ENCODE measurements at places on chromosomes 4 and X.

DNA sequence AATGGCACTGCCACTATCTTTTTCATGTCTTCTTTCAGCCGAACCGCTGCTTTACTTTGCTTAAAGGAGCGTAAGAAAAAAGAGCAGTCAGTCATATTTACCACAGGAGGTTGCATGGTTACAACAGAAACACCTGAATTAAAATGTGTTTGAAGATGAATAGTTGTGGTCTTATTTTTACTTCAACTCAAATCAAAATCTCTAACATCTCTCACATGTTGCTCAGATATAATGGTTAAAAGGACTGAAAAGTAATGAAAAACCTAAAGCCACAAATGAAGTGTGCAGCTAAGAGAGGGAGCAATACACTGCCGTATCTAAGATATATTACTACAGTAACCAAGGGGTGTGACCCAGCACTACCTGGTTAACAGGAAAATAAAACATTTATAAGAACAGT, 27.4 kb downstream of the FAM13A start:
- no peak for DNase-seq

- peak; percentile 29 for DNase-seq
Observed at GRCh38 chrX:80876877-80877276, 67.2 kb upstream of the BRWD3 start.

DNA sequence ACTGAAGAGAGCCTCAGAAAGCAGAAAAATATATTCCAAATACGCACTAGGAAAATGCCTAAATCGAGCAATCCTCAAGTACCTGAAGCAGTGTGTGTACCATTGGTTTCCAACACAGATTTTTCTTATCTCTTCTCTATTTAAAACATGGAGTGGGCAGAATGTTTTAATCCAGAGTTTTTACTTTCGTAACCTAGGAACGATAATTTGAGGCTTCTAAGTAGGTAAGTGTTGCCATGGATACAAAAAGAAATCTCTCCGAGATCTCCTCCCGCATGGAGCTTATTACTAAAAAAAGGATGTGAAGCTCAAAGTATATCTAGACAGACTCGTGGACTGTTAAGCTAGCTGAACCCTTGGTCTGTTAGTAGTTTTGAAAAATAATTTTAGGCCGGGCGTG, 23.0 kb upstream of the OTUD4 start:
- no peak for DNase-seq

GRCh38 chr4:76200771-76201231, 12.8 kb downstream of the SCARB2 start:
- peak; percentile 88 for DNase-seq

DNA sequence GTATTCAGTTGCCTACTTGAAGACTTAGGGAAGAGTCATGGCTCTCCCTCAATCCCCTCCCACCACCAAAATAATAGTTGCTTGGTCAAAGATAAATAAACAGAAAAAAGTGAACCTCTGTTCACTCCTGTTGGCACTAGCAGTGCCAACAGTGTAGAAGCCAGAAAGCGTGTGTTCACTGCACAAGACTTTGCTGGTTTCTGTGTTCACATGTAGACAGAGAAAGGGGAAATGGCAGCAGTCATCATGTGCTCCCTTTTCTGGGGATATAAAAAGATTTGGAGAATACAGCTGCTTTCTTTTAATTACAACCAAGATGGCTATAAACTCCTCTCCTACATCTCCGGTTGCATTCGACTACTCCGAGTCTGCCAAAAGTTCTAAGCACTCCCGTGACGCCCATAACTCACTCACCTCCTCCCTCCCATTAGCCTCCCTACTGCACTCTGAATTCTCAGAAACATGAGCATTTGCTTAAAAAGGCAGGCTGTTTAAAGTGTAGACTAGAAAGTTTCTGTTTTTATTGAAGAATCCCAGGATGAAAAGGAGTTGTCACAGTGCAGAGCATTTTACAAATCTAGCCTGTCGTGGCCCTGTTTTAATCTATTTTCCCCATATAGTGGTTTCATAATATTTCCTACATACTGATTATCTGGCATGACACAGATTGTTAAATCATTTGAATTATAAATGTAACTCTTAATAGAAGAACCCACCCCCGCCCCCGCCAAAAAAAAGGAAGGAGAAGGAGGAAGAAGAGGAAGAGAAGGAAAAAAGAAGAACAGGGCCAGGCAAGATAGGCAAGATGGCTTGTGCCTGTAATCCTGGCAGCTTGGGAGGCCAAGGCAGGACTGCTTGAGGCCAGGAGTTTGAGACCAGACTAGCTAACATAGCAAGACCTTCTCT, 16.7 kb downstream of the LGI2 start:
- no peak for DNase-seq

GRCh38 chrX:65196758-65197360, 220.6 kb upstream of the ZC4H2 start:
- DNase-seq, result peak; percentile 69

GRCh38 chr4:8321771-8322170, 52.2 kb downstream of the HTRA3 start:
- DNase-seq, result no peak

GRCh38 chr4:176837169-176837895, 44.6 kb upstream of the VEGFC start:
- no peak for DNase-seq

GRCh38 chrX:139202742-139203420, 327.7 kb upstream of the F9 start:
- DNase-seq, result no peak

DNA sequence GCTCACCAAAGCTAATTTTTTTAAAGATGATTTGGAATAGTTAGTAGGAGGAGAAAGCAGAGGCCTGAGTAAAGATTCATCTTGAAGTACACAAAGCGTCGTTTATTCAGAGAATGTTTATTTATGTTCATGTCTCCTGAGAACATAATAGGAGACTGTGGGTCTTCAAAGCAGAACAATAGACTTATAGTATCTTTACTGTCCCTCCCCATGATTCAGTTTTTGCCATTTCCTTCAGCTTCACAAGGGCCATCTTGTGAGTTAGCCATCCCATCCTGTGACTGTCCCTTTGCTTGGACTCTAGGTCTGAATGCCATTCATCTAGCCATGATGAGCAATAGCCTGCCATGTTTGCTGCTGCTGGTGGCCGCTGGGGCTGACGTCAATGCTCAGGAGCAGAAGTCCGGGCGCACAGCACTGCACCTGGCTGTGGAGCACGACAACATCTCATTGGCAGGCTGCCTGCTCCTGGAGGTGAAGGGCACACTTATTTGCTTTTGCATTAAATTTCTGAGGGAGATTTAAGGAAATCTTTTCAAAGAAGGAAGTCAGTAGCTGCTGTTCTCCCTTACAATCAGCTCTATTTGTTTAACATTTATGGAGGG, 105.8 kb downstream of the NFKB1 start:
- DNase-seq, result no peak

GRCh38 chr4:88441696-88442095, 15.2 kb upstream of the HERC5 start:
- DNase-seq, result no peak

GRCh38 chr4:48336146-48336870, 5.0 kb upstream of the SLAIN2 start:
- no peak for DNase-seq

- peak; percentile 52 for DNase-seq
Observed at GRCh38 chr4:2168469-2169319, 73.2 kb downstream of the HAUS3 start.

DNA sequence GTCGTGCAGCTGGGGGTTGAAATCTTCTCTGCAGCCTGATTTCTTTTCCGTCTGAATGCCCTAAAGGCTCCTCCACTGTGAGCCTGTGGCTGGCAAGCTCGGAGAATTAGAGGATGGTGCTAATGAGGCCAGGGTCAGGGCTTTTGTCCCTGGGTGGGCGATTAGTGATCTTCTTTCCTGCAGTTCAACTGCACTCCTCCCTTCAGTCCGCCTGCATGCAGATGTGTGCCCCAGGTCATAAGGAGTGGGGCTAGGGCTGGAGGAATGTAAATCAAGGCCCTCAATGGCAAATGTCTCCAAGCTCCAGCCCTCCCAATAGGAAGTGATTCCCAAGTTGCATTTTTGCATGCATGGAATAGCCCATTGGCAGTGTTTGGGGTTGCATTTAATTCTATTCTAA, 405.0 kb downstream of the AFF2 start:
- DNase-seq, result no peak

DNA sequence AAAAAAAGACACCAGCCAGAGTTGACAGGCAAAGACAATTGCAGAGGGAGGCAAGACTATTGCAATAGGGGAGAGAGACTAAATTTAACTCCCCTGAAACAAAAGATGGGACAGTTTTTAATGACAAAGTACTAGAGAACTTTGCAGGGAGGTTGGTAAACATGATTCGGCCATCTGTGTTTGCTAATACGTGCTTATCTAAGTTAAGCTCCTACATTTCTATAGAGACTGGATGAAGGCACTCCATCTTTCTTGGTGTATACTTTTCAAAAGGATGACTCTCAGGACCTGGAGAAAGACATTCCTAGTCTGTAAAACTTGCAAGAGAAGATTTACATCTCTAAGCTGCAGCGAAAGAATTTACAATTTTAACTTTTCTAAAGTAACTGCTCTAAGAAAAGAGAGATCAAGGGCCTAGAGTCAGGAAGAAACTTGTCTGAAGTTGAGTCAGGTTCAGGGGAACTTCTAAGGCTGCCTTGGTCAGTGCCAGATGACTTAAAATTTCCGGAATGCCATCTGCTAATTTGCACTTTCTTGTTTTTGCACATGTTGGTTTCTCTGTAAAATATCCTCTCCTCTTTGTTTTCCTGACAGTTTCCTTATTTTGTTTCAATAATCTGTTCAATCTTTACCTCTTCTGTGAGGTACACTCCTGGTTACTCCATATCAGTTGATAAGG, 10.6 kb downstream of the ADAM29 start:
- no peak for DNase-seq

- DNase-seq, result no peak
Observed at GRCh38 chrX:124242131-124242530, 90.3 kb upstream of the TEX13D start.

GRCh38 chrX:38999967-39000745, 198.9 kb downstream of the MID1IP1 start:
- no peak for DNase-seq

- no peak for DNase-seq
Observed at GRCh38 chr4:173009129-173009823, 159.3 kb upstream of the GALNT7 start.

GRCh38 chr4:11503166-11503565, 74.5 kb upstream of the HS3ST1 start:
- DNase-seq, result no peak

DNA sequence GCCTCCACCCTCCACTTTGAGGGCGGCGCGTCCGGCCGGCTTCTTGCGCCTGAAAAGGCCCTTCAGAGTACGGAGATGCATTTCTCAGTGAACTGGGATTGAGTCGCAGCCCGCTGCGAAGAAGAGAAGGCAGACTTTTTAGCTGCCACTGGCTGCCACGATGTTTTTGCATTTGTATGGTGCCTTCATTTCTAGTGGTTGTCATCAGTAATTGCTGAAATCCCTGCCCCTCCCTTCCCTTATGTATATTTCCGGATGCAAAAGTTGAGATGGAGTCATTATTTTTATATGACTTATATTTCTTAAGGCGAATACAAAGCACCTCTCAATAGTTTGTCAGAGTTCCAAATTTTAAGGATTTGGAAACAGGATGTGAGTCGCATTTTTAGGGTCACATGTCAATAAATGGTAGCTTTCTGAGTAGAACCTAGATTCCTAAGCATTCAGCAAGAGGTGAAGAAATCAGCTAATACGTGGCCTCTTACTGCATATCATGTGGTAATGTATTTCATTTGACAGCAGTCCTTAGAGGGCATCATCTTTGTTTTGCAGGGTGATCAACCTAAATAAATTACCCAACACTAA, 658 bp downstream of the ATP6AP2 start:
- peak; percentile 6 for DNase-seq

DNA sequence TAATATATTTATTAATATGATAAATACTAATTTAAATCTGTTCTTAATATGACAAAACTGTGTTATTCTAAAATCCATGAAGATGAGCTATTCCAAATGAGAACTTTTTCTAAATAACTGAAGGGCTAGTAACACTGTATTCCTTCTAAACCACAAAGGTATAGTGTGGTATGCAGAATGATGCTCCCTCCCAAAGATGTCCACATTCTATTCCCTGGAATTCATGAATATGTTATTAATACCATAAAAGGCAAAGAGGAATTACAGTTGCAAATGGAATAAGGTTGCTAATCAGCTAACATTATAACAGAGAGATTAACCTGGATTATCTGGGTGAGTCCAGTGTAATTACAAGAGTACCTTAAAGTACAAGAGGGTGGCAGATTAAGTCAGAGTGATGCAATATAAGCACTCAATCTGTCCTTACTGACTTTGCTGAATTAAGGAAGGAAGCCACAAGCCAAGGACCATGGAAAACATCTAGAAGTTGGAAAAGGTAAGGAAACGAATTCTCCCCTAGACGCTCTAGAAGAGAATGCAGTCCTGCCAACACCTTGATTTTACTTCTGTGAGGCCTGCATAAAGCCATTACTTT, 20.7 kb upstream of the MAB21L2 start:
- DNase-seq, result no peak

DNA sequence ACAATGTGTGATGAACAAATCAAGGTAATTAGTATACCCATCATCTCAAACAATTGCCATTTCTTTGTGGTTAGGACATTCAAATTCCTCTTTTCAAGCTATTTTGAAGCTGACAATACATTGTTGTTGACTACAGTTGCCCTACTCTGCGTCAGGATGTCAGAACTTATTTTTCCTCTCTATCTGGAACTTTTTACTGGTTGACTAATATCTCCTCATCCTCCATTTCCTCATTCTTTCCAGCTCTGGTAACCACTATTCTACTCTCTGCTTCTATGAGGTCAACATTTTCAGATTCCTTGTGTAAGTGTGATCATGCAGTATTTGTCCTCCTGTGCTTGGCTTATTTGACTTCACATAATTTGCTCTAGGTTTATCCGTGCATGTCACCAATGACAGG, 240.5 kb upstream of the HS3ST1 start:
- no peak for DNase-seq

- DNase-seq, result no peak
Observed at GRCh38 chrX:22090181-22090580, 58.1 kb downstream of the PHEX start.

DNA sequence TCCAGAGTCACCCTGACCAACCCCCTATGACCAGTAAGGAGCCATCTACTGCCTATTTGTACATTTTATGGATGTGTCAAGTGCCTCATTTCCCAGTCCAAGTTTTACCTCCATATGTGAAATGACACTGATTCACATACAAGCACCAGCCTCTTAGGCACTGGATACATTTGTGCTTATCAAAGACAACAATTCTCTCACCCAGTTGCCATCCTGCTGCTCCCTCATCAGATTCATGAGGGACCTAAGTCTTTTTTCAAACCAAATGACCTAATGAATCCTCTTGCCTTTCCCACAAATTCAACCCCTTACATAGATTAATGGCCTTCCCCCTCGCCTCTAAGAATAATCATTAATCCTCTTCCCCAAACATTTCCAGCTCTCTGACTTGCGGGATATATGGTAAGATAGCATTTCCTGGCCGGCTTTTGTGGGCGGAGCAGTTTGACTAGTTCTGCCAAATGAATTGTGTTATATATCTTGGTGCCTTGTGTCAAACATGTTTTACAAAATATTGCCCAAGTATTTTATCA, 233.9 kb downstream of the ARAP2 start:
- no peak for DNase-seq

- no peak for DNase-seq
Observed at GRCh38 chrX:31307952-31308351, 236.1 kb upstream of the FTHL17 start.

- peak; percentile 51 for DNase-seq
Observed at GRCh38 chr4:3291411-3291968, 1.3 kb upstream of the RGS12 start.

- no peak for DNase-seq
Observed at GRCh38 chrX:122445466-122445865, 738.6 kb upstream of the GRIA3 start.

GRCh38 chrX:6729626-6730025, 194.7 kb upstream of the VCX3A start:
- peak; percentile 1 for DNase-seq

Measured in SW480 (cell line).